CD14-positive monocyte (primary cell): ENCODE measurements at places on chromosomes 7 and 10. TPM values are rescaled to one million over a fixed set of nuclear protein-coding genes. Genes with fewer than 3 reads are reported as not detected.

Gene ZNF503
- polyA plus RNA-seq: 0.65 TPM

Gene ZNF398
- polyA plus RNA-seq: 3.1 and 3.8 TPM in 2 replicates

Gene CLCN1
- 0.76 TPM for polyA plus RNA-seq

Gene SEMA3E
- not detected in 2 replicates for polyA plus RNA-seq

Gene SFXN3
- 21.3 TPM for polyA plus RNA-seq

Gene CADPS2
- polyA plus RNA-seq: not detected

Gene INSYN2A
- polyA plus RNA-seq: not detected

Gene NPFFR1
- not detected for polyA plus RNA-seq

Gene CD36
- polyA plus RNA-seq: 1,135 TPM

Gene LIPJ
- polyA plus RNA-seq: 0.04 TPM in 1 of 2 replicates, not detected in the other

Gene MMP21
- not detected for polyA plus RNA-seq

Gene OR2AE1
- not detected for polyA plus RNA-seq

Gene NEBL
- polyA plus RNA-seq: not detected

Gene LRMDA
- polyA plus RNA-seq: 59.6 TPM

Gene C10orf67
- not detected for polyA plus RNA-seq

Gene PNLIP
- not detected in 2 replicates for polyA plus RNA-seq

Gene TYW1B
- polyA plus RNA-seq: 0.31 TPM

Gene PIP
- polyA plus RNA-seq: not detected in 2 replicates

Gene CALCR
- not detected in 2 replicates for polyA plus RNA-seq

Gene SPDYE2B
- not detected for polyA plus RNA-seq

Gene GNB2
- polyA plus RNA-seq: 436 and 580 TPM in 2 replicates

Gene GRID2IP
- polyA plus RNA-seq: not detected in 2 replicates

Gene PNLIPRP1
- polyA plus RNA-seq: not detected

Gene EBLN1
- polyA plus RNA-seq: not detected

Gene LFNG
- 1.9 TPM for polyA plus RNA-seq

Gene RBAK
- polyA plus RNA-seq: 0.74 TPM

Gene LHFPL3
- not detected for polyA plus RNA-seq

Gene CALML3
- not detected in 2 replicates for polyA plus RNA-seq

Gene FAM221A
- polyA plus RNA-seq: 6.9 and 7.8 TPM in 2 replicates

Gene AOAH
- 235 and 305 TPM in 2 replicates for polyA plus RNA-seq

Gene CALHM1
- polyA plus RNA-seq: not detected

Gene TFEC
- polyA plus RNA-seq: 15.5 and 55.9 TPM in 2 replicates

Gene FFAR4
- polyA plus RNA-seq: 1.1 TPM

Gene TPST1
- 1.1 and 4.2 TPM in 2 replicates for polyA plus RNA-seq

Gene IQUB
- 0.01 and 0.07 TPM in 2 replicates for polyA plus RNA-seq

Gene AKR1C8
- polyA plus RNA-seq: not detected in 2 replicates

Gene IFIT1B
- polyA plus RNA-seq: not detected in 2 replicates
